Germinal center (tissue), 1 donor: ENCODE measurements at places on chromosomes 12 and 14.
A peak's percentile ranks its signal among the peaks of the same experiment; 100 is the strongest.

- no peak for DNase-seq
These were observed 32.0 kb downstream of the RTL1 start for GRCh38 chr14:100871234-100872186.

- no peak for DNase-seq
These were observed 37.1 kb upstream of the LTBP2 start for GRCh38 chr14:74649167-74649566.

DNA sequence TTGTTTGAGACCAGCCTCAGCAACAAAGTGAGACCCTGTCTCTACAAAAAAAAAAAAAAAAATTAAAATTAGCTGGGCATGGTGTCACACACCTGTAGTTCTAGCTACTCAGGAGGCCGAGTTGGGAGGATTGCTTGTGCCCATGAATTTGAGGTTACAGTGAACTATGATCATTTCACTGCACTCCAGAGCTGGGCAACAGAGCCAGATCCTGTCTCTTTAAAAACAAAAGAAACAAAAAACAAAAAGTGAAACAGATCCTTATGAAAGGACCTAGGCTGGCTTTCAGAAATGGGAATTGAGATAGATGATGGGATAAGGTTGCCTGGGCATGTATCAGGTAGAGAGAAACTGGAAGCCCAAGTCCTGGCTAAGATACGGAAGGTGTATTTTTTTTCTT is 13.9 kb downstream of the ACTR6 start:
- no peak for DNase-seq

DNA sequence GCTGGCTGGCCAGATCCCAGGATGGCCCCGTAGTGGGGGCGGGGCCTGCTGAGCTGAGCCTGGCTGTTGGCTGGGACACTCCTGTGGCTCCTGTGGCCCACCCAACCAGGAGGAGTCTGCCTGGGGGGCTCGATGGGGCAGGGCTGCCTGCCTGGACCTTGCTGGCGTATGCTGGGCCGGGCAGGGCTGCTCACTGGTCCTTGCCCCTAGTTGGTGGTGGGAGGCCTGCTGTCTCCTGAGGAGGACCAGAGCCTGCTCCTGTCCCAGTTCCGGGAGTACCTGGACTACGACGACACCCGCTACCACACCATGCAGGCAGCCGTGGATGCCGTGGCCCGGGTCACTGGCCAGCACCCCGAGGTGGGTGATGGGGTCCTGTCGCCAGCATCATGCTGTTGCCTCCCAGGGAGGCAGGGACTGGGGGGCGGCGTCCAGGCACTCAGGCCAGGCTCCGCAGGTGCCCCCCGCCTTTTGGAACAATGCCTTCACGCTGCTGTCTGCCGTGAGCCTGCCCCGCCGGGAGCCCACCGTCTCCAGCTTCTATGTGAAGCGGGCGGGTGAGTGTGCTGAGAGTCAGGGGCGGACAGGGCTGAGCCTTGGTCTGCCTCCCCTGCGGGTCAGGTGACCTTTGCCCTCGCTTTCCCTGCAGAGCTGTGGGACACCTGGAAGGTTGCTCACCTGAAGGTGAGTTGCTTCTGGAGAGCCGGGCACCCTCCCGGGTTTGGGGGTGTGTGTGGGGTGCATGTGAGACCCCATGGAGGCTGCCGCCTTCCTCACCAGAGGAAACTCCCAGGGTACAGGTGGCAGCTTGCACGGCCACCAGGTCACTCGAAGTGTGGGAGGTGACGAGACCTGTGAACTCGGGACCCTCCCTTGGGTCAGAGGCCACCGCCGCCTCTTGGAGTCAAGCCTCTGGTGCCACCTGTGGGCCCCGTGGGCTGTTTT is 3.4 kb downstream of the NOC4L start:
- no peak for DNase-seq

GRCh38 chr12:116153113-116153512 is 124.4 kb downstream of the MED13L start:
- DNase-seq, result no peak

- no peak for DNase-seq
These were observed 82.7 kb upstream of the RPL10L start for GRCh38 chr14:46734286-46734685.

DNA sequence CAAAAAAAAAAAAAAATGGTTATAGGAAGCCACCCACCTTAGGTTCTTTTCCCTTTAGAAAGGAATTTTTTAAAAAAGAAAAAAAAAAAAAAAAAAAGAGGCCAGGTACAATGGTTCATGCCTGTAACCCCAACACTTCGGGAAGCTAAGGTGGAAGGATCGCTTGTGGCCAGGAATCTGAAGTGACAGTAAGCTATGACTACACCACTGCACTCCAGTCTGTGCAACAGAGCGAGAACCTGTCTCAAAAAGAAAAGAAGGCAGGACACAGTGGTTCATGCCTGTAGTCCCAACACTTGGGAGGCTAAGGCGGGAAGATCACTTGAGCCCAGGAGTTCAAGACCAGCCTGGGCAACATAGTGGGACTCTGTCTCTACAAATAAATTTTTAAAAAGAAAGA is 36.0 kb downstream of the SPTLC2 start:
- DNase-seq, result no peak

DNA sequence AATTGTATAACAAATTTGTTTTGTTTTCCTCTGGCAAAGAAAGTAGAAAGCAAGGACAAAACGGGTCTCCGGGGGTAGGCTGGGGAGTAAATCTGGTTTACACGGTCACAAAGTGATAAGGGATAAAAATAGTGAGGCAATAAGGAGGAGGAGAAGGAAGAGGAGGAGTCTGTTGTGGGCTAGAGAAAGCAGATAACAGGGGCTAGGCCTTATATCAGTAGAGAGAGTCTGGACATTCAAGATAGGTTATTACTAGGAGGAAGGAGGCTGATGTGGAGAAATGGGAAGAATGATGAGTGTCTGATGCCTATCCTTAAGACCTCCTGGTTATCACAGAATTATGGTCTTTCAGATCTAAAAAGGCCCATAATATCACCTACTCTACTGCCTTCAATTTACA is 83.2 kb upstream of the SSTR1 start:
- no peak for DNase-seq

DNA sequence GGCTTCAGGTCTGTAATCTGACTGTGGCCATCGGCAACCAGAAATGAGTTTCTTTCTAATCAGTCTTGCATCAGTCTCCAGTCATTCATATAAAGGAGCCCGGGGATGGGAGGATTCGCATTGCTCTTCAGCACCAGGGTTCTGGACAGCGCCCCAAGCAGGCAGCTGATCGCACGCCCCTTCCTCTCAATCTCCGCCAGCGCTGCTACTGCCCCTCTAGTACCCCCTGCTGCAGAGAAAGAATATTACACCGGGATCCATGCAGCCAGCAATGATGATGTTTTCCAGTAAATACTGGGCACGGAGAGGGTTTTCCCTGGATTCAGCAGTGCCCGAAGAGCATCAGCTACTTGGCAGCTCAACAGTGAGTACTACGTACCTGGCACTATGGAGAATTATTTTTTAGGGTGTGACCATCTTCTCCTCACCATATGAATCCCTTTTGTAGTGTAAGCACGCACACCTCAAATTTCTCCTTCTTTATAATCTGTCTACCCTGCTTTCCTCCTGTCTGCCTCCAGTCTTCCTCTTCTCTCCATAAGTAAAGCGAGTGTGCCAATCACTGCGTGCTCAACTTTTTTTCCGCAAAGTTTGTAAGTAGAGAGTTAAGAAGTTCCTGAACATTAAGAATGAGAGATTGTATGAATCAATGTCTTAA is at the start of gene TPH2:
Gene TPH2, plus strand, starts transcription at position 118 of the 658 bp plus-strand sequence. Its CDS starts 142 bp downstream, at position 260.
- DNase-seq, result peak; percentile 49

GRCh38 chr12:123140676-123141614 is 9.9 kb downstream of the PITPNM2 start:
- DNase-seq, result no peak

DNA sequence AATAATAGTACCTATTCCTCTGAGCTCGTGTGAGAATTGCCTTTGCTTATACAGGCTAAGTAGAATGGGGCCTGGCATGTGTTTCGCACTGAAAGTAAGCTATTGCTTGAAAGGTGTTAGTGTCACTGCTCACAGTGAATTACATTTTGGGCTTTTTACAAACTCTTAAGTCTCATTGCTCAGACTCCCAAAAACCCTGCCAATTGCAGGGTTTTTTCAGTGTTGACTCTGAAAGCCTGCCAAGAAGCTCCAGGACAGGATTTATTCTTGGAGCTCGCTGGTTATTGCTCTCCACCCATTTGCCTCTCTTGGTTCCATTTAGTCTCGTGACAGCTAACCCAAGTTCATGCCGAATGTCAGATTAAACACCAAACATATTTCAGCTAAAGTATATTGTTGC is 39.8 kb downstream of the NOPCHAP1 start:
- DNase-seq, result no peak

DNA sequence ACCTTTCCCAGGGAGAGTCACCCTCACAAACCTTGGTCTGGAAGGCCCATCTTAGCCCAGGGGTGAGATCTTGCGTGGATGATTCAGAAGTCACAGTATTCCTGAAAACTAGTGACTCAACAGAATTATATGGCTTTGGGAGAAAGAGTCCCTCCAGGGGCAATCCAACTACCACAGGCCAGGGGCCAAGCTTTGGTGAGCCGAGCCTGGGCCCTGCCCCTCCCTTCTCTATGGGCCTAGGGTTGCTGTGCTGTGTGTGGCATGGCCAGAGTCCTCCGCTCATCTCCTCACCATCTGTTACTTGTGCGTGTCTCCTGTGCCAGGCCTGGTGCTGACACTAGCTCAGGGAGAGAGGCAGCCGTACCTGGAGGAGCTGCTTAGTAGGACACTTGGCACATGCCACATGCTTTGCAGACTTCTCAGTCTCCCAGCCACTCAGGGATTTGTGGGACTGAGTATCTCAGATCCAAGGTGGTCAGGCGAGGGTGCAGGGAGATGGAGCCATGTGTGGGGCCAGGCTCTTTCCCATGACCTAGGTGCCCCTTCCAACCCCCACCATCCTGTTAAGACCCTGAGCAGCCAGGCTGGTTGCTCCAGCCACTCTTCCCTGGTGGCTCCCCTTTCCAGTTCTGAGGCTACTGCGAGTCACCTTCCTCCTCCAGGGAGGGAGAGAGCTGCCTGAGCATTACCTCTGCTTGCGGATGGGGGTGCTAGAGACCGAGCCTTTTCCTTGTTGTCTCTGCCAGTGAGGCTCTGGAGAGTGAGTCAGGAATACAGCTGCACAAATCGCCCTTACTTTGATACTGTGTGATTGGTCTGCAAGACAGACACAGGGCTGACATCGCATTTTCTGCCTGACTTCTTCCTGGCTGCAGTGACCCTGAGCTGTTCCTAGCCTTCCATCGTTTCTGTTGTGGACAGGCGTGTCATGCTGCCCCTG is 94.1 kb downstream of the SLC25A47 start:
- no peak for DNase-seq

DNA sequence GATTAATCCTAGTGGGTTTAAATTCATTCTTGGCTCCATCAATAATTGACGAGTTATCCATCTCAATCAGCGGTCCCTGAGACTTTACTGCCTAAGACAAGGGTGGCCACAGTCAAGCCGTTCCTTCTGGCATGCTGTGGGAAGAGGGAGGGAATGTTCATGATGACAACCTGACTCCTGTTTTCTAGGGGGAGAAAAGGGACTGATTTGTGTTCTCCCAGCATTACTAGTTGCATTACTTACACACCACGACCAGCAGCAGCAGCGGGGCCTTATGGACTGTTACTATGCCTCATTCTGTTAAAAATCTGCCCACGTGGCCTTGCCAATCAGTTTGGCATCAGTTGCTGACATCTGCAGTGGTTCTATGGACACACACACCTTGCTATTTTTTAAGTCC is 29.9 kb downstream of the PLEKHG7 start:
- no peak for DNase-seq

- DNase-seq, result no peak
These were observed 158.4 kb upstream of the RASSF8 start for GRCh38 chr12:25800101-25800500.

DNA sequence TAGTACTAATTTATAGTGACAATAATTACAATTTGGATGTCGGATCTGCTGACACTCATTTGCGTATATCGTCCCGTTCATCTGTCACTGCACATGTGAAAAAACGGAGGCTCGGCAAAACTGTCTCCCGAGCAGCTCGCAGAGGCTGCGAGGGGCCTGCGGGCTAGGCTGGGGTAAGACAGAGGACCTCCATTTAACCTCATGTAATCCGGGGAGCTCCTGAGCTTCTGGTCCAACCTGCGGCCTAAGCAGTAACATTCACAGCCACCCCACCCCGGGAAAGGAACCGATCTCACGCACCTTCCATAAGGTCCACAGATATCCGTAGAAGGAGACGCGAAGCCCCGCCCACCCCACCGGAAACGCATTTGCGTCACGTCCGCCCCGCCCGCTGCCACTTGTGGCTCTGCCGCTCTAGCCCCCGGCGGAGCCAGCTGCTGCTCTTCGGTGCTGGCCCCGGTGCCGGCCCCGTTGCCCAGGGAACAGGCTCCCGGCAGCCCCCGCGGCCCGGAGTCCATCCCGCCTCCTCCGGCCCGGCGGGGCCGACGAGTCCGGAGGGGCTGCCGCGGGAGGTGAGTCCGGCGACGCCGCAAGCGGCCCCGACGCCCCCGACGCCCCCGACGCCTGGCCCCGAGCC is at the start of the genes CINP and TECPR2:
Gene CINP, minus strand, starts transcription at position 346 of the 637 bp plus-strand sequence. Its CDS starts 39 bp downstream, at position 307.
Gene TECPR2, plus strand, starts transcription at position 397 of the 637 bp plus-strand sequence. CDS start 13,781 bp downstream, outside the sequence.
- DNase-seq, result peak; percentile 92

- no peak for DNase-seq
These were observed 55.3 kb downstream of the ZFYVE21 start for GRCh38 chr14:103770902-103771301.

GRCh38 chr12:85575120-85576096 is 260.8 kb downstream of the RASSF9 start:
- DNase-seq, result peak; percentile 25

- peak; percentile 10 for DNase-seq
These were observed 34.2 kb upstream of the KICS2 start for GRCh38 chr12:64256166-64256800.

DNA sequence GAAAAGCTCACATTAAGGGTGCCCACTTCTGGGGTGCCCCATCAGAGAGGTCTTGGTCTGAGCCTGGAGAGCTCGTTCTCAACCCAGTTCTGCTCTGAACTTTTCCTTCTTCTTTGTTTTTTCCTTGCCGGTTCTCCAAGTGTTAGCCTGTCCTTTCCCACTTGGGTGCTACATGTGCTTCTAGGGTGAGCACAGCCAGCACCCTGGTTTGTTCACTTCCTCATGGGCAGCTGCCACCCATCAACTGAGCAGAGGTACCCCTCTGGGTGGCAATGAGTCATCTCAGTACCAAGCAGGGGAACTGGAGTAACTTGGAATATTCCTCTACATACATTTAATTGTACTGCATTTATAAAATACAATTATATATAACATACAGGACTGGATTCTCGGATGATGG is 3.9 kb upstream of the SYNE3 start:
- no peak for DNase-seq

GRCh38 chr12:124551268-124552144 is 15.9 kb downstream of the NCOR2 start:
- peak; percentile 53 for DNase-seq

- peak; percentile 26 for DNase-seq
These were observed 120.9 kb downstream of the TMEM132C start for GRCh38 chr12:128387811-128388422.

DNA sequence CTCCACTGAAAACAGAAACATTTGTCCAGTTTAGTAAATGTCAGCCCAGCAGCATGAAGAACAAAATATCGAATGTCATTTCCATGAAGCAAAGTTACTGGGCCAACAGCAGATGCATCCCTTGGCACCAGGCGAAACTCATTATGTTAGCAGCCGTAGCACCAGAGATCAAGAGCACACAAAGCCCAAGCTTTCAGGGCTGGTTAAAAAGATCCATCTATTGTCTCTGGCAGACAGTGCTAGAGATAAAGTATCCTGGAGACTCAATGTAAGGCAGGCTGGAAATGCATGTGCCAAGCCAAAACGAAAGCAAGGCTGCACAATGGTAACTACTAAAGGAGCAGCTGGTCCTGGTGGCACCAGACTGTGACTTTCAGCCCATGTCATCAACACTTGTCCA is 120.3 kb upstream of the PLEKHG7 start:
- DNase-seq, result no peak
